GM12878 (cell line): ENCODE measurements at places on chromosomes 2 and 18. TPM values are rescaled to one million over a fixed set of nuclear protein-coding genes. Genes with fewer than 3 reads are reported as not detected.

DNA sequence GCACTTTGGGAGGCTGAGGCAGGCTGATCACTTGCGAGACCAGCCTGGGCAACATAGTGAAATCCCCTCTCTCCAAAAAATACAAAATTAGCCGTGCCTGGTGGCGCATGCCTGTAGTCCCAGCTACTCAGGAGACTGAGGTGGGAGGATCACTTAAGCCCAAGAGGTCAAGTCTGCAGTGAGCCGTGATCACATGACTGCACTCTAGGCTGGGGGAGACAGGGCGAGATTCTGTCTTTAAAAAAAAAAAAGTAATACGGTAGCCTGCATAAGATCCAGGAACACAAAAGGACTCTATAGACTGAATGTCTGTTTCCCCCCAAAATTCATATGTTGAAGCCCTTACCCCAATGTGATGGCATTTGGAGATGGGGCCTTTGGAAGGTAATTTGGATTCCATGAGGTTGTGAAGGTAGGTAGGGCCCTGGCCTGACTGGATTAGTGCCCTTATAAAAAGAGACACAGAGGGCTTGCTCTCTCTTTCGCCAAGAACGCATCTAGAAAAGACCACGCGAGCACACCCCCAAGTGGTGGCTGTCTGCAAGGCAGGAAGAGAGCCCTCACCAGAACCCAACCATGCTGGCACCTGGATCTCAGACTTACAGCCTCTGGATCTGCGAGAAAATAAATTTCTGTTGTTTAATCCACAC lies 17.0 kb downstream of the MBOAT2 start:
- no peak for DNase-seq

DNA sequence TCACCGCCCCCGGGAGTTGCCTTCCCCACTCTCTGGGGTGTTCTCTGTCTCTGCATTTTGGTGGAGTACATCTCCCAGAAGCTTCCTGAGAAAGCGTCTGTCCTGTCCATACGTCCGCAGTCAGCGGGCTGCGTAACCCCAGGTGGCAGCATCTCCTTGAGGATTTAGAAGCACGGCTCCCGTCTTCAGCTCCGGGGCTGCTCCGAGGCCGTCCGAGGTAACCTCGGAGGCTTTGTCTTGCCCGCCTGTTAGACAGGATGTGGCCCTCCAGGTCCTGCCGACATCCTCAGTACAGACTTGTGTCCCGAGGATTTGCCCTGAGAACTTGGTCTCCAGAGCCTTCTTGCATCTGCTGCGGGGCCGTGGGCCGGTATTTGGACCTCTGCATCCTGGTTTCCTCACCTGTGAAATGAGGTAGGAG lies 58.4 kb downstream of the CTDP1 start:
- DNase-seq, result no peak

DNA sequence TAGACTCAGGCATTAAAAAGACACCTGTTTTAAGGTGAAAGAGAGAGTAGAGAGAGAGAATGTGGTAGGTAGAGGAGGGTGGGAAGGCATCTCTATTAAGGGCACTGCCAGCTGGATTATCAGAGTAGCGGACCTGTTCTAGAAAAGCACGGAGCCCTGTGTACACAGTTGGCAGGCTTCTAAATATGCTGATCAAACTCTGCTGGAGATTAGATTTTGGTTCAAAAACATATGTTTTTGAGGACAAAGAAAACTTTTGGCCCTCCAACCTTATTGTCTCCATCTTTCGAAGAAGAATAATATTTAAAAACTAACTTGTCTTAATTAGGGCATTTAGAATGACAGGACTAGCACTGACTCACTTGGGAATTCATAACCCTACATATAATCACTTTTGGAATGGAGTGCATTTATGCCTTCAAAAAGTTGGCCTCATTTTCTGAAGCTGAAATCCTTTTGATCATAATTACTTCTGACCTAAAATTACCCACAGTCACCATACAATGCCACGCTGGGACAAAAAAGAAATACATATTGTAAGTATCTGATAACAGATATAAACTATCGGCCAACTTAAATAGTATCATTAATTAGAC lies 254.6 kb downstream of the MEIS1 start:
- DNase-seq, result no peak

DNA sequence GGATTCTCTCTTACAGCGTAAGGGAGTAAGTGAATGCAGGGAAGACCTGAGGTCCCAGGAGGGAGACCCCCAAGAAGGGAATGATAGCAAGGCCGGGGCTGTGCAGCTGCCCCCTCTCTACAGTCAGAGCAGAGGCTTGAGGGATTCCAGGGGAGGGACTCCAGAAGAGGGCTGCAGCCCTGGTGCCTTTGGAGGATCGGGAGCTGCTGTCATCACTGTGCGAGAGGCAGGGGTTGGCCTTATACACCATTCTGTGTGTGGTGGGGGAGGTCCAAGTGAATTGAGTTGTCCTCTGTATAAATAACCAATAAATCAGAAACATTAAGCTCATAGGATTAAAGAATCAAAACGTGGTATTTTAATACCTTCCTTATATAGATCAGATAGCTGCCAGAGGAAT lies 114.9 kb downstream of the GLI2 start:
- DNase-seq, result no peak

- DNase-seq, result no peak
These were observed 36.6 kb downstream of the LONRF2 start for GRCh38 chr2:100285691-100286090.

DNA sequence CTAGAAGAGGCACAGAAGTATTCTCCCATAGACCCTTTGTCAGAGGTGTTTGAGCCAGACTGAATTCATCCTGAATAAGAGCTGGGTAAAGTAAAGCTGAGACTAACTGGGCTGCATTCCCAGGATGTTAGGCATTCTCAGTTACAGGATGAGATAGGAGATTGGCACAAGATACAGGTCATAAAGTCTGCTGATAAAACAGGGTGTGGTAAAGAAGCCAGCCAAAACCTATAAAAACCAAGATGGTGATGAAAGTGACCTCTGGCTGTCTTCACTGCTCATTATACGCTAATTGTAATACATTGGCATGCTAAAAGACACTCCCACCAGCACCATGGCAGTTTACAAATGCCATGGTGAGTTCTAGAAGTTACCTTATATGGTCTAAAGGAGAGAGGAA lies 364.9 kb upstream of the TMEFF2 start:
- no peak for DNase-seq

DNA sequence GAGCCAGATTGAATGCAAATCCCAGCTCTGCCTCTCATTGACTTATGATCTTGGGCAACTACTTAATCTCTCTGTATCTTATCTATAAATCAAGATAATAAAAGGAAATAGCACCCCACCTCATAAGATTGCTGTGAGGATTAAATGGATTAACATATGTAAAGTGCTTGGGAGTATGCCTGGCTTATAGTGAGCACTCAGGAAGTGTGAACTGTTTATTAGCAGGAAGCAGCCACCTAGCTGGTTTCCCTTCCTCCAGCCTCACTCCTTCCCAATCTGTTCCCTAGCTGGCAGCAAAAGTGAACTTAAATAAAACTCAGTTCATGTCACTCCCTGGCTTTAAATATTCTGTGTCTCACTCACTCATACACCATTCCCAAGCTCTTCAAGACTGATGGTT lies 526.6 kb upstream of the PKDCC start:
- DNase-seq, result no peak

DNA sequence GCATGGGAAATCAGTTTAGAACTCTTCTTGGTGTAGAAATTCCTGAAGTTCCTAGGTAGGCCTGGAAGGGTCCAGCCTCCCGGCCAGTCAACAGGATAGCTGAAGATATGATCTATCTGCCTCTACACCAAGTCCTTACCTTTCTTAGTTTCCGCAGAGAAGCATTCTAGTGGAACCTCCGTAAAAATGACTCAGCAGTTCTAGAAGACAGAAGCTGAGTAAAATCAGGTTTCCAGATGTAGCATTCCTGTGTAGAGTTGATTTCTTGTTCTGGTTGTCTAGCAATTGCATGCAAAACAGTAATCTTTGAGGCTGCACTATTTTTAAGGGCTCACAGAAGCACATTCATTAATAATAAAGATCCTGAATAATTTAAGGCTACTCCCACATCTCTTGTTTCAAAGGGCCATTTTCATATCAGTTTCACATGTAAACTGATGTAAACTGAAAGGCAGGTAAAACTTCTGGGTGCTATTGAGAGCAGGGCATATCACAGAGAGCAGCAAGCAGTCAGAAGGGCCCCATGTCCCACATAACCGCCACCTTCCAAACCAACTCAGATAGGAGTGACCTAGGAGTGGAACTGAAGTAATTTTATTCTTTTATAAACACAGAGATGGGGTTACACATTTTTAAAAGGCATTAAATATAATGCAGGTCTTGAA lies 3.2 kb upstream of the DYTN start:
- DNase-seq, result peak; percentile 15

DNA sequence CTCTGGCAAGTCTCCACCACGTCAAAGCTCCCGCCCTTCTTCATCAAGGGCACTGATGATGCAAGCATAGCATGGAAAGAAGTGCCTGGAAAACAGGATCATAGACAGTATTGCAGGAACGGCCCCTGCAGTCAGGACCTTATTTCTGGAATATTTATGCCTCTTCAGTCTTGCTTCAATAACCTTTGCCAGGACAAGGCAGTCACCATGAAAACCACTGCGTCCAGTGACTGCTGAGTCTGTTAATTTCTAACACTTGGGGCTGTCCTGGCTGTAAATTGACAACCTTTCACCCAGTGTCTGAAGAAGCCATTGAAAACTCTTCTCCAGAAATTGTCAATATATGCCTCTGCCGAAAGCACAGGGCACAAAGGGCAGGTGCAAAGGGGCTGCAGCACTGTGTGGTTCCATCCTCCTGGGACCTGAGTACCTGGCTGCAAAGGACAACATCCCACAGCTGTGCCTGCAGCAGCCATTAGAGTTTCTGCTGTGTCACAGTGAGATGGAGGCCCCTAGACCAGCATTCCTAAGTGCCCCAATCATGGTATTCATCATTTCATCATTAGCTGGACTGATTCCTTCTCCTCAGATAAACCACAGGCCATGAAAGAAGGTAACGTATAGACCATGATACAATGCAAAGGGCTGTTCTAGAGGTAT lies 819.6 kb downstream of the RNF144A start:
- no peak for DNase-seq

GRCh38 chr18:13653746-13654433 lies 72.5 kb downstream of the FAM210A start:
- no peak for DNase-seq

GRCh38 chr18:13710414-13710831 lies 15.9 kb downstream of the FAM210A start:
- no peak for DNase-seq

DNA sequence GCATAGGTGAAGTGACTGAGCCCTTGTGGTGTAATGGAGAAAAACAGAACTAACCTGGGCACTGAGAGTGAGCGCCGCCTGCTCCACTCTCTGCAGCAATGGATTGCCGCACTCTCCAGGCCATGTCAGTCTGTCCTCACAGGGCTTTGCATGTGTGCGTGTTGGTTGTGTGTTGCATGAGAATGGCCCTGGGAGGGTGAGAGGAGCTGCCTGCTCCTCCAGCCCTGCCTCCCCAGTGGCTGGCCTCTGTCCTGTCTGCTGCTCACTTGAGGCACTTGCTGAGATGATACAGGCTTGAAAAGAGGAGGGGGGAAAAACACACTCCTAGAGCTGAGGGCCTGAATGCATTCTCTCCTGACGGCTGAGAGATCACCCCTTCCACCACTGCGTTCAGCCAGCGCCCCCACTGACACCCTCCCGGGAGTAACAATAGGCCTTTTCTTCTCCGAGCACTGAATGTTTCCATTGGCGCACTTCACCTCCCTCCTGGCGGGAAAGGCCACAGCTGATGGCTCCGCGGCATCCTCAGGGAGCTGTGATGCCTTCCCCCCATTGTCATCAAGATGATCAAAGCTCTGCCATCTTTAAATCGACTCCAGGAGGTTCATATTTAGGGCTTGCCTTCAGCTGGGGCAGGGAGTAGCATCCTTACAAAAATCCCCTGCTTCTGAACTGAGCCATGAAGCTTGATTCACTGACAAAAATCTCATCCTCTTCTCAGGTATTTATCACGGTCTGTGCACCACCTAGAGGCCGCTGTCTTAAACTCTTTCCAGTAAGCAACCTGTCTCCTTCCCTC lies 49.9 kb upstream of the DAPL1 start:
- no peak for DNase-seq

- DNase-seq, result no peak
These were observed 391.2 kb downstream of the CBLN2 start for GRCh38 chr18:72152935-72153334.

GRCh38 chr2:149561309-149561926 lies 26.2 kb downstream of the MMADHC start:
- no peak for DNase-seq

DNA sequence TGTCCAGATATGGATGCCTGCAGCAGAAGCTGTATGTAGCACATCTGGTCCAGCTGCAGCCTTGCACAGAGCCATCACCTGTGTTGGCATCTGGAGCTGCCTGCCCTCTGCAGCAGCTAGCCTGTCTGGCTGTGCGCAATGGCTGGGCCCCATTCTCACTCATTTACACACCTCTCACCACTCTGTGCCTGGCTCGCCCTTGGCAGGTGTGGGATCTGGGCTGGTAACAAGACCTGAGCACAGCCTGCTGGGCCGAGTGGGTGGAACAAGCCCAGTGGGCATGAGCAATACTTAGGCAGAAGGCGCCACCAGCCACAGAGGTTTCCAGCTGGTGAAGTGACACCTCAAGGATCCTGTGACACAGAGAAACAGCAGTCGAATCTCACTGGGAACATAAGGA lies 714.1 kb downstream of the NUP35 start:
- DNase-seq, result no peak

GRCh38 chr2:231692847-231693246 lies 15.5 kb upstream of the PTMA start:
- no peak for DNase-seq

- DNase-seq, result no peak
These were observed 116.1 kb downstream of the TWIST2 start for GRCh38 chr2:238963971-238964328.

DNA sequence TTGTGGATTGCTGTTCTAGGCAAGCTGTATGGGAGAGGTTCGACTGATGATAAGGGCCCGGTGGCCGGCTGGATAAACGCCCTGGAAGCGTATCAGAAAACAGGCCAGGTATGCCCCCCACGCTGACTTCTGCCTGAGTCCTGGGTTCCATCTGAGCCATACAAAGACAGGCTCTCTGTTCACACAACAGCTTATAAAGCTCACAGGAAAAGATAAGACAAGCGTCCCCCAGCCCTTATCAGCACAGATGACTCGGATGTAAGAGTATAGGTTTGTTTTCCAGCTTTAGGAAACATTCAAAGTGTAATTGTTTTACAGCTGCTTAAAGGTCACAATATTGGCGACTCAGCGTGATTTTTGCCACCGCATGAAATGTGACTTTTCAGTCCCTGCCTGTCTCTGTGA lies 12.7 kb downstream of the CNDP2 start:
- DNase-seq, result no peak

- DNase-seq, result no peak
These were observed 16.9 kb upstream of the MREG start for GRCh38 chr2:216030216-216030615.

LCT gene
- polyA plus RNA-seq, result 0.04 TPM in 1 of 2 replicates, not detected in the other

CRYGD gene
- polyA plus RNA-seq, result not detected in 2 replicates

TACR1 gene
- 0.43 and 0.61 TPM in 2 replicates for polyA plus RNA-seq

GPBAR1 gene
- polyA plus RNA-seq, result 0.11 and 0.18 TPM in 2 replicates

THSD7B gene
- 0.05 and 0.32 TPM in 2 replicates for polyA plus RNA-seq

SP5 gene
- polyA plus RNA-seq, result not detected in 2 replicates

GCKR gene
- not detected in 2 replicates for polyA plus RNA-seq

RPRM gene
- 0.11 and 0.17 TPM in 2 replicates for polyA plus RNA-seq

ELOA2 gene
- not detected in 2 replicates for polyA plus RNA-seq

SERPINB11 gene
- not detected in 2 replicates for polyA plus RNA-seq
